ENCODE measurements at places on chromosomes 4 and X. TPM values are rescaled to one million over a fixed set of nuclear protein-coding genes. Genes with fewer than 3 reads are reported as not detected.

ENPP6 gene
- not detected for total RNA-seq

NOCT gene
- 73.5 TPM for total RNA-seq

PUDP gene
- 18.4 TPM for total RNA-seq

MAGEC1 gene
- total RNA-seq: not detected

RADX gene
- total RNA-seq: 3.0 TPM

CLDN34 gene
- not detected for total RNA-seq

GYPA gene
- not detected for total RNA-seq

LUZP4 gene
- not detected for total RNA-seq

LINC00632 gene
- 318 TPM for total RNA-seq

NXF2 gene
- not detected for total RNA-seq

MMRN1 gene
- total RNA-seq: 0.17 TPM

CCNB3 gene
- total RNA-seq: 0.29 TPM

SRPX gene
- total RNA-seq: 60.1 TPM

SUPT20HL1 gene
- total RNA-seq: not detected

CDKL2 gene
- 4.7 TPM for total RNA-seq

ZNF827 gene
- 35.7 TPM for total RNA-seq

CTAG2 gene
- total RNA-seq: not detected

CT45A5 gene
- not detected for total RNA-seq

ZNF141 gene
- 8.4 TPM for total RNA-seq

GIMD1 gene
- total RNA-seq: not detected

Data from astrocyte (in vitro differentiated cells and primary cell).